ENCODE measurements at places on chromosomes 2 and 18.

- no peak for DNase-seq
Observed at GRCh38 chr2:44940049-44940494, 1.4 kb upstream of the SIX3 start.

DNA sequence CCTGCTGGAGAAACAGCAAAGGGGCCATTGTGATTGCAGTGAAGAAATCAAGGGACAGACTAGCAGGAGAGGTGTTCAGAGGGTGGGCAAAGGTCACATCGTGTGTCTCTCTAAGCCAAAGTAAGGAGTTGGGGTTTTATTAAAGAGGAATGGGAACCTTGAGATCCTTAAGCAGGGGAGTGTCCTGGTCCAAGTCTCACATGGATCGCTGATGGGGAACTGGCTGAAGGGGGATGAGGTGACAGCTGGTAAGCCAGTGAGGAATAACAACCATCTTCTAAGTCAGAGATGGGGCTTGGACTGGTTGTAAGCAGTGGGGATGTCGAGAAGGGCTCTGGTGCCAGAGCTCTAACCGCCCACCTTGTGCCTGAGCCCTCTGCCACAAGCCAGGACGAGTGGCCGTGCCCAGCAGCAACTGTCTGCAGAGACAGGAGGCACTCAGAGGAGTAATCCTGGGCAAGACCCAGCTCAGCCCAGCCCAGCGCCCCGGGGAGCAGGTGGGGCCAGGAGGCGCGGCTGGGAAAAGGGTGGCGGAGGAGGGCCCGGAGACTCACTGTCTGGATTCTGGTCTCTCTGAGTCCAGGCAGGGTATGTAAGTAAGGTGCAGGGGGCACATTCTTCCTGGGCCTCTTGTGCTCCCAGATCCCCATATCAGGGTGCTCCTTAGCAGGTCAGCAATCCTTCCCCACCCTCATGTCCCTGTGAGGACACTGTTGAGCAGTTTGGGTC is 13.7 kb downstream of the WNT10A start:
- DNase-seq: no peak

GRCh38 chr2:94872676-94873361 is 1.6 kb downstream of the TEKT4 start:
- DNase-seq: no peak

DNA sequence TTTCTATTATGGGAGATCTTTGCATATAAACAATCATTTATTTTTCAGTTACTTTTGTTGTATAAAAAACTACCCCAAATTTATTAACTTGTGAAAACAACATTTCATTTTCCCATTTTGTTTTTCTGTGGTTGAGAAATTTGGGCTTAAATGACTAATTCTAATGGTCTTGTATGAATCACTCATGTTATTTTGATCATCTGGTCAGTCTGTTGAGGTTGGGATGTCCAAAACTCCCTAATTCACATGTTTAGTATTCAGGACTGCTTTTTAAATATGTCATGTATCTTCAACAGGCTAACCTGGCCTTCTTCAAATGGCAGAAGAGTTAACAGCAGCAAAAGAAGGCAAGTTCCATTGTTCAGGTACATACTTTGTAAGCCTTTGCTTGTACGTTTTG is 788.1 kb downstream of the TRIB2 start:
- DNase-seq: no peak

- DNase-seq: peak; percentile 83
Observed at GRCh38 chr2:190718652-190719526, 70.0 kb downstream of the NAB1 start.

- no peak for DNase-seq
Observed at GRCh38 chr18:62490967-62491695, 31.7 kb upstream of the ZCCHC2 start.

DNA sequence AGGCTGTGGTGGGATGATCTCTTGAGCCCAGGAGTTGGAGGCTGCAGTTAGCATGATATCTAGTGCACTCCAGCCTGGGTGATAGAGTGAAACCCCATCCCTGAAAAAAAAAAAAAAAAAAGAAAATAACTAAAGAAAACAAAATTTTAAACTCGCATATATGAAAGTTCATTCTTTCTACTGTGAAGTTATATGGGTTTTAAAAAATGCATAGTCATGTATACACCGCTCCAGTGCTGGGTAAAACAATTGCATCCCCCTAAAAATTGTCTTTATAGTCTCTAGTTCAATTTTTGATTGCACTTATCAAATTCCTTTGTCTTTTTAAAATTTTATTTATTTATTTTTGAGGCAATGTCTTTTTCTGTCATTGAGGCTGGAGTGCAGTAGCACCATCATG is 65.0 kb upstream of the ACYP2 start:
- no peak for DNase-seq

- peak; percentile 14 for DNase-seq
Observed at GRCh38 chr2:128472789-128473174, 154.1 kb upstream of the HS6ST1 start.

DNA sequence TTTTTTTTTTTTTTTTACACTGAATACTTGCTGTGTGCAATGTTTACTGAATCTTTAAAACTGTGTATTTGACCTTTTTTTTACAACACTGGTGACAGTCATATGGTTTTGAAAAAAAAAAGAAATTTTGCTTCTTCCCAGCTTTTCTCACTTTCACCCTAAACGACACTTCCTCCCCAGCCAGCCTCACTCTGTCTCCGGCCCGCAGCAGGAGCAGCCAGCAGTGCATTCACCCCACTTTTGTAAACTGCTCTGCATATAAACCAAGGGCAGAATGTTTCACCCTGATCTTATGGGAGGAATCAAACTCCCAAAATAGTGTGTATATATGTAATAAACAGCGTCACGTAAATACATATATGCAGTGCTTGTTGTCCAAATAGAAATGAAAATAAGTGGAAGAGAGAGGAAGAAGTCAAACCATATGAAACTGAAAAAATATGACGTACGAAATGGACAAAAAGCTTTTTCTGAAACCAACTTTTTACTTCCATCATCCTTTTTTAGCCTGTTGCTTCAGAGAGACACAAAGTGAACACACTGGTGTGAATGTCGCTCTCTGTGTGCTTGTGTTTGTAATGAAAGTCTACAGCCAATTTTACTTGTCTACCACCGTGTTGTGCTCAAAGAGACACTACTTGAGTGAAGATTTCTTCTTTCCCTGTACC is 54.2 kb downstream of the ZCCHC2 start:
- DNase-seq: no peak

DNA sequence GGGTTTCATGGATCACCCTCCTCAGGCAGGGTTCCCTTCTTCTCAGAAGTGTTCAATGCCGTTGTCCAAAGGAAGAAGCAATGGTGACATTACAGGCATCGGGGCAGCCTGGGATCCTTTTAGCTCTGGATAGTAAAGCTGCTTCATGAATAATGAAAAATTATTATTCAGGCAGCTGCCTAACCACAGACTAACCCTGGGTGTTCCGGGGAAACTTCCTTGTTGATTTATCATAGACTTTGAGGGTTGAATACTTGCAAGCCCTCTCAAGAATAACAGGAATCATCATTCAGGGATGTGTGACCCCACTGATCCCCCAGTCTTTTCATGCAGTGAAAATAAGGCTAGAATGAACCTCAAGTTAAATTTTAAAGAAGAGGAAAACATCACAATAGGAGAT is 419.4 kb downstream of the MEIS1 start:
- no peak for DNase-seq

DNA sequence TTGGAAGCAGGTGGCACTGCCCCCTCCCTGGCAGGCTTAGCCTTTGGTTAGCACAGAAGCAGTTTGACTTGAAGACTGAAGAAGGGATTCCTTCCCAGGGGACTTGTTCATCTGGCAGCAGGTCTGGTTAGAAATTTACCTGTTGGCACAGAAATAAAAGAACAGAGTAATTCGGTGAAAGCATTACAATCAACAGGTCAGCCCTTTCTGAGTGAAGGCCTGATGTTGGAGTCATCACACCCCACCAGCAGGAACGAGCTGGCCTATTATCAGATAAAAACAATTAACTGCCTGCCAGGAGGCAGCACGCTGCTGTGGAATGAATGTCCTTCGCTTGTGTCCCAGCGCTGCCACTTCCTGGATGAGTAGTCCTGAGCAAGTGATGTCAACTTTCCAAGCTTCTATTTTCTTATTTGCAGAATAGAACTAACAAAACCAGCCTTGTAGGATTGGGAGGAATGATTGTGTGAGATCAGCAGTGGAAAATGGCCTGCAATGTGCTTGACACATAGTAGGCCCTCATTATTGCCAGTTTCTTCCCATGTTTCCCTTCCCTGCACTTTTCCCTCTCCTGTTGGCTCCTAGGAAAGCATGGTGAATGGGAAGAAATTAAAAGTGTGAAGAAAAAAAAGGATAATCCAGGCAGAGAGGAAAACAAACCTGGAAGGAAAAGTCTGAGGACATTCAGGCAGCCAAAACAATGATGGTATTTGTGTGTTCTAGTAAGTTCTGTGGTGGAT is 29.0 kb downstream of the LGALSL start:
- DNase-seq: no peak

GRCh38 chr2:160394153-160394552 is 99.5 kb downstream of the RBMS1 start:
- DNase-seq: peak; percentile 79

- DNase-seq: no peak
Observed at GRCh38 chr2:72132981-72133720, 14.5 kb downstream of the CYP26B1 start.

- peak; percentile 71 for DNase-seq
Observed at GRCh38 chr18:10490401-10491165, 35.2 kb upstream of the NAPG start.

DNA sequence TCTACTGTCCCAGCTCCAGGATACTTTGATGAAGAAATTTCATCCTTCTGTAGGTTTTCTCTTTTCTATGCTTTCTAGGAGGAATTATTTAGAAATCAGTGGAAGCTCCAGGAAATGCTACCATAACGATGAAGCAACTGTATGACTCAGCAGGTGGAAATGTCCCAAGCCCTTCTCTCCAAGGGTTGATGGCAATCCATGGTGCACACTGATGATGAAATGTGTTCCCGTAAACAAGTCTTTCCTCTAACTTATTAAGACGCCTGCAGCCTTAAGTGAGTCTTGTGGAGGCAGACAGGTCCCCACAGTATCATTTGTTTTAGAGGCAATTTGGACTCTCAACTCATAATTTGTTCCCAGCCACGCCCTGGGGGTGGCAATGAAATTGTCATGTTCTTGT is 777.6 kb upstream of the SOX11 start:
- DNase-seq: no peak

DNA sequence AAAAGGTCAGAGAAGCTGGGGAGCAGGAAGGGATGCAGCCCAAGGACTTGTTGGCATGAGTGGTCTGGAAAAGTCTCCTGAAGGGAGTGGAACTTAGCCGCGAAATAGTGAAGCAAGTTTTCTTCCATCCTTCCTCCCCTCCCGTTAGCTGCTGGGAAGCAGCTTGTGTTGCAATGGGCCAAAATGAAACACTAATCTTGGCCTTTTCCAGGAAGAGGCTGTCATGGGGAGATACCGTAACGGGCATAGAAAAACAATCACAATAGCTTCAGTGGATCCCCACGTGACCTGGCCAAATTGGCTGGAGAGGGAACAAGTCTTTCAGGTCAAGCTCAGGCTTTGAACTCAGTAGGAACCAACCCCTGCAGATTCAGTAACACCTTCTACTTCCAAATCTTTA is 49.3 kb downstream of the SEMA4F start:
- no peak for DNase-seq

GRCh38 chr2:47422016-47422415 is 19.1 kb downstream of the MSH2 start:
- DNase-seq: no peak

- DNase-seq: no peak
Observed at GRCh38 chr2:215356948-215357461, 45.1 kb downstream of the ATIC start.

DNA sequence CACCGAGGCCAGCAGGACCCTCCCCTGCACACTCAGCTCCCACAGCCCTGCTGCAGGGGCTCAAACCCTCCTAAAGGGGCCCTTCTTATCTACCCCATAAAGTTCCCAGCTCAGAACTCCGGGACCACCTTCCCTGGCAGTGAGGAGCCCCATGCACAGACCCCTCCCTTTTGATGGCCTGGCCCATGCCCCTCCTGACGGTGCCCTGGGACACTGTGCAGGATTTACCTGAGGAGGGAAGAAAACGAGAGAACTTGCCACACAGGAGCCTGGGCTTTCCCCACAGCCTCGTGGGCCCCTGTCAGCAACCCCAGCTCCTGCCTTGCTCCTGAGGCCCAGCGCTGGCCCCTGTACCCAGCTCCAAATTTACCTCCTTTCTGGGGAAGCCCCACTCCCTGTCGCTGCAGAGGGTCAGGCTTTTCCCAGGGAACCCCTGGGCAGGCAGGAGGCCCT is 206.3 kb upstream of the SALL3 start:
- DNase-seq: no peak

DNA sequence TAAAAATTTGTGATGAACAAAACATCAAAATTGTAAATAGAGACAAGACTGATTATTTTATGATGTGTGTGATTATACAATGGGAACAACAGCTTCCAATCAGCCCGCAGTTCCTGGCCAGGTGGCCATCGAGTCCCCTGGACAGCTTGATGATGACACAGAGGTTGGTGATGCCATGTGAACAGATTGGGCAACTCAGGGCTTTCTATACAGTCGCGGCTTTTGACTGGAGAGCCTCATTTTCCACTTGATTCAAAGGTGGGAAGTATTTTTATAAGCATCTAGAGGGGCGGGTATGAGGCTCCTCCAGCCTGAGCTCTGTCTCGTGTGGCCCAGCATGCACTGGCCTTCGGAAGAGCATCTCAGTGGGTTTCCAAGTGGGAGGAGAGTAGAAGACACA is 14.9 kb upstream of the HPCAL1 start:
- no peak for DNase-seq

DNA sequence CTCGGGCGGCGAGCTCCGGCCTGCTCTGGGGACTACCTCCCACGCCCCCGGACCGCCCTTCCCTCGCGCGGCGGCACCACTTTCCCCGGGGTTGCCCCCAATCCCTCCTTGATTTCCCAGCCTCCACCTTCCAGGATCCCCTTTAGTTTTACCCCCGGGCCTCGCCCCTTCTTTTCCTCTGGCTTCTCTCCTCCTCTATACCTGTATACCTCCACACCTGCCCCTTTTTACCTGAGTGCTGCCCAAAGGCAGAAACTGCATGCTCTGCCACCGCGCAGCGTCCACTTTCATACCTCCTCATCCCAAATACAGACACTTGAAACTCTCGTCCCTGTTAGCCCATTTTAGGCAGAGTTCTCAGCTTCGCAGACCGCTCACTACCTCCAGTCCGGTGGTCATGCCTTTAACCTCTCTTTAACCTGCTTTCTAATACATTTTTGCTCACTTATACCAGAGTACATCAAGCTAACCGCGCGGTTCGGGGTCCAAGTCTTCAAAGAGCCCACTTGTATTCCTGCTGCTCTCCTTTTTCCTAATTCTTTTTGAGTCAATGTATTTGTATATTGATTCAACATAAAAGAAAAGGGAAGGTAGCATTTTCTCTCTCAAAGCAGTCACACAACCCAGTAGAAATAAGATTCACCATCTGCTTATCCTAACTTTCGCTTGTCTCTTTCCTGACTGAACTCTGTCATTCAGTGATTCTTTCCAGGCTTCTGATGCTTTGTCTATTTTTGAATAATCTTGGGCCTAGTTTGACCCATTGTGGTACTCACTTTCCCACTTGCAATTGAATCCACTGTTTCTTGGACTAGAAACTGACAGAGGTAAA is 901 bp downstream of the SPOPL start:
- DNase-seq: no peak

- DNase-seq: peak; percentile 68
Observed at GRCh38 chr2:192194866-192195547, at the start of gene TMEFF2. TSS of gene TMEFF2 (minus strand) at chr2:192194933. CDS start at chr2:192194524, 409 bp downstream.

GRCh38 chr2:25842155-25842554 is 36.1 kb downstream of the ASXL2 start:
- no peak for DNase-seq

GRCh38 chr2:113376253-113376912 is 61.1 kb upstream of the ZNG1B start:
- no peak for DNase-seq

- DNase-seq: no peak
Observed at GRCh38 chr2:78707776-78708386, 317.6 kb upstream of the REG3G start.

- no peak for DNase-seq
Observed at GRCh38 chr18:78980777-78981380, 1.3 kb downstream of the SALL3 start.
